HT1080 (cell line): ENCODE measurements at places on chromosomes 6 and 20. TPM values are rescaled to one million over a fixed set of nuclear protein-coding genes. Genes with fewer than 3 reads are reported as not detected.

The SRMS gene
- not detected in 2 replicates for total RNA-seq

The PAK5 gene
- not detected in 2 replicates for total RNA-seq

The EYA2 gene
- total RNA-seq: not detected in 2 replicates

The TBXT gene
- not detected in 2 replicates for total RNA-seq

The PRDM13 gene
- total RNA-seq: not detected in 2 replicates

GRCh38 chr6:83578057-83578456 lies 65.7 kb downstream of the PRSS35 start:
- no peak for DNase-seq

DNA sequence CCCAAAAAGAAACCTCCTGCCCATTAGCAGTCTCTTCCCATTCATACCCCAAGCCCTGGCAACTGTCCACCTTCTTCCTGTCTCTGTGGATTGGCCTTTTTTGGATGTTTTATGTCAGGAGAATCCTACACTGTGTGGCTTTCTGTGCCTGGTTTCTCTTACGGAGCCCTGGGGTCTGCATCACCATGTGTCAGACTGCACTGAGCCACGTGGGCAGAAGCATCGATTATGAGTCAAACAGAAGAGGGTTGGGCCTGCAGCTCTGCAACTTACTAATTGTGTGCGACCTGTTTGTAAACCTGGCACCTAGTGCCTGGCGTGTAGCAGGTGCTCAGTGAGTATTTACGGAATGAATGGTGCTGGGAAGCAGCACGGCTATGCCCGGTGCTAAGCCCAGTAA lies 62.6 kb downstream of the IGF2R start:
- peak; percentile 69 for DNase-seq

- DNase-seq: no peak
Measured at GRCh38 chr20:64245746-64246595, 9.6 kb upstream of the PCMTD2 start.

- no peak for DNase-seq
Measured at GRCh38 chr6:27224729-27225128, 22.8 kb upstream of the PRSS16 start.

DNA sequence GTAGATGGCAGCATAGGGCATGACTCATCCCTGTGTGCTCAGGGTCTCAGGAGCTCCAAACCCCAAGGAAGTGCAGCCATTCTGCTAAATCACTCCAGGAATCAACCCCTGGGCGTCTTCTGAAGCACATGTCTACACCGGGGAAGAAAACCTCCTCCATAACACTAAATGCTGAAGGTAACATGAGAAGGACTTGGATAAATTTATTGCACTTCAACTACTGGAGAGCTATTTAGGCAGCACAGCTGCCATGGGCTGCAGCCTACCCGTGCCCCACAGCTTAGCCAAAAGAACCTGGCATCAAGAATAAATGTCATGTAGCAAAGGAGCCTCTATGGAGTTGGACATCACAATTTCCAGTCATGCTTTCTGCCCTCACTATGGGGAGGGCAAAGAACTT lies 152.4 kb upstream of the PROKR2 start:
- no peak for DNase-seq

DNA sequence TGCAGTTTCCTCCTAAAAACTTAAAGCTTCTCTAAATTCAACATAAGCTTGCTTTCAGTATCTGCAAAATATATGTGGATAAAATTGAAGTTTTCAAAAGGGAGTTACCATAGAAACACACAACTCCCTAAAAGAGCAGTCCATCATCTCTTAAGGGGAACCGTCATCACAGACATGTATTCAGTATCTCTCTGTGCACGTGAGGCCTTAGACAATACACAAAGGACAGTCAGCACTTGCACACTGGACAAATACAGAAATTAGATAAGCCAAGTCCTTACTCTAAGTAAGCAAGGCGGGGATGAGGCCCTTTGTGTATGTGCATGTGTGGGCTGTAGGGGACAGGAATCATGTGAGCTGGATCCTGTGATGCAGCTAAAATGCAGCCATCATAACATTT lies 136.6 kb downstream of the BACH2 start:
- DNase-seq: no peak

DNA sequence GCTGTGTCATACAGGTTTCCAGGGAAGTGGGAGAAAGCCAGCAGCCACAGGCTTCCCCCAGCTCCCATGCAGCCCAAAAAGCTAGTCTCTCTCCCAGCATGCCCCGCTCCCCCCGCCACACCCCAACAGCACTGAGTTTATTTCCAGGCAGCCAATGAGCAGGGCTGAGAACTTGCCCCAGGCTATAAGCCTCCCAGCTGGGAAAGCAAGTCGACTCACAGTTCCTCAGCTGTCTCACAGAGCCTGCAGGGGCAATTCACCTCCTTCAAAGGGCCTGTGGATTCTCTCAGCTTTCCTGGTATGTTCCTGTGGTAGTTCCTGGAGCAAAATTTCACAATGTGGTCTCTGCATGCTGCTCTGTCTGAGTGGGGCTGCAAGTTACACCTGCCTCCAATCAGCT lies 34.2 kb downstream of the PAX1 start:
- no peak for DNase-seq

GRCh38 chr6:3535033-3535775 lies 78.4 kb upstream of the SLC22A23 start:
- no peak for DNase-seq

- peak; percentile 37 for DNase-seq
Measured at GRCh38 chr6:157019733-157020132, 242.6 kb downstream of the ARID1B start.
